Transverse colon (tissue), 4 donors: ENCODE measurements at places on chromosomes 7 and 10. TPM values are rescaled to one million over a fixed set of nuclear protein-coding genes. Genes with fewer than 3 reads are reported as not detected.

GRCh38 chr10:127889605-127890195 is 3.0 kb downstream of the CLRN3 start:
- DNase-seq: no peak
- H3K4me3 ChIP-seq: peak overlapping the region; percentile 32
- H3K36me3 ChIP-seq: no peaks in the 10 kb centered on the region
- peak overlapping the region; percentile 73 for H3K27ac ChIP-seq
- H3K4me1 ChIP-seq: peaks cover 65% of the 10 kb centered on the region
- no peaks in the 10 kb centered on the region for H3K27me3 ChIP-seq

GRCh38 chr7:145644426-145645134 is 472.0 kb upstream of the CNTNAP2 start:
- H3K4me1 ChIP-seq: no peaks in the 10 kb centered on the region
- no peaks in the 10 kb centered on the region for H3K27me3 ChIP-seq
- DNase-seq: no peak

KIF11 gene
- total RNA-seq: 0.60 TPM

DNA sequence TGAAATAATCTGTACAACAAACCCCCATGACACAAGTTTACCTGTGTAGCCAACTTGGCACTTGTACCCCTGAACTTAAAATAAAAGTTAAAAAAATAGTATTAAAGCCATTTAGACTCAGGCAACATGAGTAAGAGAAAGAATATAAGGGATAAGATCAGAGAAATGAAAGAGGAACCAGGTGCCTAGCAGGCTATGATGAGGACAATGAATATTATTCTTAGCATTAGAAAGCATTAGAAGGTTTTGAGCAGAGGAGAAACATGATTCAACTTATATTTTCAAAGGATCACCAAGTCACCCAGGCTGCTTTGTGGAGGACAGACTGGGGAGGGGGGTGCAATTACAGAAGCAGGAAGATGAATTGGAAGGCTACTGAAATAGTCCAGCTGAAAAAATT is 48.1 kb upstream of the TES start:
- no peak for DNase-seq
- H3K4me3 ChIP-seq: no peak overlapping the region
- H3K27ac ChIP-seq: no peak overlapping the region
- H3K36me3 ChIP-seq: no peaks in the 10 kb centered on the region
- no peaks in the 10 kb centered on the region for H3K4me1 ChIP-seq
- no peaks in the 10 kb centered on the region for H3K27me3 ChIP-seq

TUBAL3 gene
- 0.40 TPM for total RNA-seq

DNA sequence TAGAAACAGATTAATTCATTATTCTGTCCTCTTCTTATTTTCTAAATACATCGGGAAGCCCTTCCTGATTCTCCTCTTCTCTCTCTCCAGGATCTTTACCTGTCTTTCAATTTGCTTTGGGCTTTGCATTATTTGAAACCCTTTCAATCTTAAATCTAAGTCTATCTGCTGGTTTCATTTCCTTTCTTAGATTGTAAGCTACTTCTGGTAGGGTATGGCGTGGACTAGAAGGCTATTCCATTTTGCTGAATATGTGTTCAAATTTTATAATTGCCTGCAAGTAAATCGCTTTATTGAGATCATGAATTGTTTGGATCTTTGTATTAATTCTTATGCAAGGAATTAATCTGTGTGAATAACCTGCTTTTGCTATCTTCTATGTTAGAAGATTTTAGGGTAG is 11.1 kb downstream of the STAM start:
- DNase-seq: no peak
- H3K36me3 ChIP-seq: no peaks in the 10 kb centered on the region
- no peak overlapping the region for H3K27ac ChIP-seq
- H3K4me1 ChIP-seq: peaks cover 7% of the 10 kb centered on the region
- H3K4me3 ChIP-seq: no peak overlapping the region
- no peaks in the 10 kb centered on the region for H3K27me3 ChIP-seq
